ENCODE measurements at places on chromosomes 5 and 9.

GRCh38 chr9:94639061-94639998 lies at the start of gene FBP1:
Gene FBP1, minus strand, starts transcription at chr9:94639518. Its CDS starts 208 bp downstream, at chr9:94639310.
- DNase-seq, result no peak

DNA sequence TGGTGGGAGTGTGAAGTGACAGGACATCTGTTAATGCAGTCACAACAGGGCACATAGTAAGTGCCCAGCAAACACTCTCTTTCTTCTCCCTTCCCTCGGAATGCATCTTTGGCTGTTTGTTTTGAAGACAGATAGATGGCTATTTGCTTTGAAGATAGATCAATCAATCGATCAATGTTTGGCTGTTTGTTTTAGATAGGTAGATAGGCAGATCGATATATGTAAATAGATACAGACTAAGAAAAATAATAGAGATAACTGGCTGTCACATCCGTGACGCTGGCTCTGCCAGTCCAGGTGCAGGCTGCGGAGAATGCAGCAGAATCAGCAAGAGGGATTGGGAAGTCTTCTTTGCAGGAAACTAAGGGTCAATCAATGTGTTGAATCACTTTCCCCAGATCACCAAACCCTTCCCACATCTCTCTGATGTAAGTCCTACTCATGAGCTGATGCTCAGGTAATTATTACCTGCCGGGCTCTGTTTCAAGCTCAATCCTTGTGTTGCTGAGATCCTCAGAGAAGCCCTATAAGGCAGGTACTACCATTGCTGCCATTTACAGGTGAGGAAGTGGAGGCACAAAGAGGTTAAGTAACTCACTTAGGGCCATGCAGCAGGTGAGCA lies 60.8 kb downstream of the ERGIC1 start:
- DNase-seq, result no peak

- DNase-seq, result no peak
Measured at GRCh38 chr5:123868881-123869280, 356.9 kb downstream of the CSNK1G3 start.

- DNase-seq, result no peak
Measured at GRCh38 chr5:42842921-42843641, 31.4 kb upstream of the SELENOP start.

GRCh38 chr5:154862766-154863165 lies 4.3 kb downstream of the CNOT8 start:
- DNase-seq, result no peak

DNA sequence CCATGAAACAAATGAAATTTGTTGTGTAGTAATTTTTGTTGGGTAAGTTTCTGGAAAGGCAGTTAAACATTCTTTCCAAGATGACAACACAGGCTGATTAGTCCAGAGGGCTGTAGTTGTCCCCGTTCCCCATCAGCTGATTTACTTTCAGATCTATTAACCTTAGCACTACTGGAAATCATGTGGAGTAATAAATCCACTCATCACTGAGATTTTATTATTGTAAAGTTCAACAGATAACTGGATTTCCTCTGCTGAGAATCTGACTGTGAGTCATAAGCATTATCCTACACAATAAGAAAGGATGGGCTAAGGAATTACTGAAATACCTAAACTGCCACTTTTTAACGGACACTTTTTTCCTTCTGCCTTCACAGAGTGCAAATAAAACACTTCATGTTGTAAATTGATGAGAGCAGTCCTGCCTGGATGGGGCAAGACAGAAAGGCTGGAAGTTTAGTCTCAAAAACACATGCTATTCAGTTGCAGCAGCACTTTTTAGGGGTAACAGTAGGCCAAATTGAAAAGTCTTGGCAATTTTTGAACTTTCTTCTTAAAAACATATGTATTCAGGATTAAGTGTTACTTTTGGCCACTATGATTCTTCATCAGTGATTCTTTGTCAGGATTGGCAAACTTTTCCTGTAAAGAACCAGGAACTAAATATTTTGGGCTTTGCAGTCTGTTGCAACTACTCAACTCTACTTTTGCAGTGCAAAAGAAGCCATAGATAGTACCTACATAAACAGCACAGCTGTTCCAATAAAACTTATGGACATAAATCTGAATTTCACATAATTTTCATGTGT lies 7.0 kb downstream of the STOM start:
- no peak for DNase-seq

DNA sequence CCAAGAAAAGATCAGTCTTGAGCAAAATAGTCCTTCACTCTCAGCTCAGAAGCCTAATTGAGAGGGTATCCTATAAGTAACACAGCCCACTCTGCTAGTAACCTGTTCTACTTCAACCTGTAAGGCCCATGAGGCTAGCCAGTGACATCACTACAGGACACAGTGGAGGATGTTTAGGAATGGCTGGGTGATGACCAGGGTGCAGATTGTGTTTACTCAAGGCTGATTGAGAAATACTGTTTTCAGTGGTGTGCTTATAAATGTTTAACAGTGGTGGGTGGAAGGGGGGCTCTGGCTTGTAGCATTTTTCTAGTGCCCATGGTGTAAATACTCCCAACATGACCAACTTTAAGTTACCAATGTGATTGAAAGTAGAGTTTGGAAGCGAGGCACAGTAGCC lies 159.8 kb upstream of the CCDC152 start:
- no peak for DNase-seq

DNA sequence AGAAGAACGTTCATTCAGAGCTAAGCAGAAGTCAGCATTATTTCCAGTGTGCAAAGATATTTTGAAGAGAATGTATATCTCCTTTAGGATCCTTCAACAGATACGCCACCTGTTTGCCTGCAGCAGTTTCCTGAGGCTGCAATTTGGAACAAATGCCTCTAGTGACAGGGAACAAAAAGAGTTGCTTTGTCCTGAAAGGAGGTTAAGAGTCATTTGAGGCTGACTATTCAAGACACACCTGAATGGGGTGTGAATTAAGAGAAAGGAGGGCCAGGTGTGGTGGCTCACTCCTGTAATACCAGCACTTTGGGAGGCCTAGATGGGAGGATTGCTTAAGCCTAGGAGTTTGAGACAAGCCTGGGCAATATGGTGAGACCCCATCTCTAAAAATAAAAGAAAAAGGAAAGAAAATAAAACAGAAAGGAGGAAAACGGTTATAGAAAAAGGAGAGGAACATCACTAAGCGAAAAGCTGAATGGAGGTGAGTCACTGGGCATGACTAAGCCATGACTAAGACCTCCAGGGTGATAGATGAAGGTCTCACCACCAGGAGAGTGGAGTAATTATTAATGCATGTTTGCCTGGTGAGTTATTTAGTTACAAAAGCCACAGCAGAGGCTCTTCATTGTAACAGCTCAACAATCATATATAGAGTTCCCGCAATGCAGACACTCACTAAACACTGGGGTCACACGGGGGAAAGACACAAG lies 255.2 kb upstream of the TNC start:
- DNase-seq, result no peak

DNA sequence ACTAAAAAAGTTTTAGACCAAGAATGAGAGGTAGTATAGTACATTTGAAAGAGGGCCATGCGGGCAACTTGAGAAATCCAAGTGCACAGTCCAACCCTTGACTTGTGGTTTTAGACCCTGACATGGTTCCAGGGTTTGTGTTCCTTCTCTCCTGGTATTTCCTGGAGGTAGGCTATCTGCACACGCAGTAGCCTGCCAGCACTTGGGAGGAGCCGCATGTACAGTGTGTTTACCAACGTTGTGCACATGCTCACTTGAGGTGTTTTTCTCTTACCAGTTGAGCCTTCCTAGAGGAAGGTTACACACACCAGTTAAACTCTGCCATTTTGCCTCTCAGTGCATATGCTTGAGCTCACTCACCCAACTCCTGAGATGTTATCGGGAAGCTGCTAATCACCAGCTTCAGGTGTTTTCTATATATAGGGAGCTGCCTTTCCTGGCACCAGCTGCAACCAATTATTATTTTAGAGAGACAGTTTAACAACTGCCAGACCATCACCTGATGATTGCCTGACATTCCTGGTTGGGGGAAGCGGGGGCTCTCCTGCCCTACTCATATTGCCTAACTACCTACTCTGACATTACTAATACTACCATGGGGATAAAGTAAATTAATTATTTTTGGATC lies 593.4 kb upstream of the TUSC1 start:
- no peak for DNase-seq

DNA sequence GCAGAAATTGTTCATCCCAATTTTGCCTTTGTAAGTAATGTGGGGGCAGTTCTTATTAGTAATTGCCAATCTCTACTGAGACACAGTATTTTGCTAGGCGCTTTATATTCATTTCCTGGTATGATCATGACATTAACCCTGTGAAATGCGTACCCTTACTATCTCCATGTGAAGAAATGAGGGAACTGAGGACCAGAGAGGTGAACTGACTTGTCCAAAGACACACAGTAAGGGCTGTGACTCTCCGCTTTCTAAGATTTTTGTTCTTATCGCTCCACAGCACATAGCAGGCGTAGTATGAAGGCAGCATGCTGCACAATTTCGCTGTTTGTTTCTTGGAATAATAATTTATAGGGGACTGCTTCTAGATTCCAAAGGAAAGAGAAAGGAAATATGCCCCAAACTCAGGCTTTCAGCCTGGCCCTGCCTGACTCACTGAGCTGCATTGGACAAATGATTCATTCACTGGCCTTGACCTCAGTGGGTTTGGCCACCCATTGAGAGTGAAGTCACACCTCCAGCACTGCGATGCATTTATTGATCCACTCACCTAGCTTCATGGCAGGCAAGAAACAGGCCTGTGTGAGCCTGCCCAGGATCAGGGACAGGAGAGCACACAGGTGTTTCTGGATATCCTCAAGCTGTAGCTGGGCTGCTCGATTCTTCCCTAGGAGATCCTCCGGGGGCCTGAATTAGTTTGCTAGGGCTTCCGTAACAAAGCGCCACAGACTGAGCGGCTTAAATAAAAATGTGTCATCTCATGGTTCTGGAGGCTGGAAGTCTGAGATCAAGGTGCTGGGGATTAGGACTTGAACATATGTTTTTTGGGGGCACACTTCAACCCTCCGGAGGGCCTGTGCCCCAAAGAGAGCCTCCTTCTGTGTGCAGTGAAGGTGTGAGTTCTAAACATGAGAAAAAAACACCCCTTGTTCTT lies 7.2 kb upstream of the DUSP1 start:
- no peak for DNase-seq

DNA sequence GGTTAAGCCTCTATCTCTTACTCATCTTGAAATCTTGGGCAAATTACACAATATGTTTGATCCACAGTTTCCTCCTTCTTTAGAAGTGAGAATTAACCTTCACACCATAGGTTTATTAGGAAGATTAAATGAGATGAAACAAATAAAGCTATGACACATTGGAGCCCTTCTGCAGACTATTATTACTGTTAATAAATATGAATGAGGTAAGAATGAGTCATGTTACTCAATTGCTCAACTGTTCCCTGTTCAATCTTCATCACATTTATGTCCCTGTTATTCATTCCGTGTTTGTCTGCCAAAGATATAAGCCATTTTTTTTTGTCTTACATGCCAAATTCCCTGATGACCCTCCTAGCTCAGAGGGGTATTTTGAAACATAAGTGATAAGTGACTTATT lies 52.1 kb upstream of the PAPPA start:
- no peak for DNase-seq

DNA sequence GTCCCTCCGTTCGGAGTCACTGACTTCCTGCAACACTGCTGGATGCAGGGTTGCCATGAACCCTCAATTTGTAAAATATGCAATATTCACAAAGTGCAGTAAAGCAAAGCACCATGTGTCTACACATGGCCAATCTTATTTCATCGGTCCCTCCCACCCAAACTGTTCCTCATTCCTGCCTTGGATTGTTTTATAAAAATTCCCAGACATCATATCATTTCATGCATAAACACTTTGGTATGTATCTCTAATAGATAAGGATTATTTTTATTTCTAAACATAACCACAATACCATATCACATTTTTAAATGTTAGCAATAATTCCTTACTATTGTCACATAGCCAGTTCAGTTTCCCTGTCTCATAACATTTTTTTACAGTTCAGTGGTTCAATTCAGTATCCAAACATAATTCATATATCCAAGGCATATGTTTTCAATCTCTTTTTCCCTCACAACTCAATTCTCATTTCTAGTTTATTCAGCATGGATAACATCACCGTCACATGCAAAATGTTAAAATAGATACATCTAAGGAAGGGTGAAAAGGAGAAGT lies 82.0 kb upstream of the PCAT7 start:
- no peak for DNase-seq

GRCh38 chr5:93120051-93120450 lies 461.0 kb downstream of the NR2F1-AS1 start:
- no peak for DNase-seq

- DNase-seq, result no peak
Measured at GRCh38 chr5:67187006-67187715, 9.4 kb downstream of the CD180 start.

- no peak for DNase-seq
Measured at GRCh38 chr5:176359658-176360057, 1.9 kb downstream of the KIAA1191 start.

- DNase-seq, result no peak
Measured at GRCh38 chr5:77851176-77852067, 75.3 kb upstream of the TBCA start.

GRCh38 chr5:159033351-159033657 lies 66.4 kb downstream of the EBF1 start:
- no peak for DNase-seq

- DNase-seq, result no peak
Measured at GRCh38 chr5:43000914-43001313, 39.2 kb downstream of the ANXA2R start.

- no peak for DNase-seq
Measured at GRCh38 chr9:37989701-37990100, 79.3 kb downstream of the SHB start.

DNA sequence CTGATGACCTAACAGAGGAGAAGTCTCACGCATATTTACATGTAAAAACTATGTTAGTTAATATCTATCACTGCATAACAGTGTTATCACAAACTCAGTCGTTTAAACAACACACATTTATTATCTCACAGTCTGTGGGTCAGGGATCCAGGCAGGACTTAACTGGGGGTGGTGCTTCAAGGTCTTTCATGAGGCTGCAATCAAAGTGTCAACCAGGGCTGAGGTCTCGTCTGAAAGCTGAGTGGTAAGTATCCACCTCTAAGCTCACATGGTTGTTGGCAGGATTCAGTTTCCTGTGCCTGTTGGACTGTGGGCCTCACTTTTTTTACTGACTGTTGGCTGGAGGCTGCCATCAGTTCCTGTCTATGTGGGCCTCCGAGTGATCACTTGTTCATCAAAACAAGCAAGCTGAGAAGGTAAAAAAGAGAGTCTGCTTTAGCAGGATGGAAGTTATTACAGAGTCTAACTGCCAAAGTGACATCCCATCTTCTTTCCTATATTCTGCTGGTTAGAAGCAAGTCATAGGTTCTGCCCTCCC lies 188.6 kb downstream of the CARTPT start:
- DNase-seq, result no peak

GRCh38 chr5:174459832-174460448 lies 264.4 kb upstream of the MSX2 start:
- DNase-seq, result no peak

GRCh38 chr5:76715736-76716455 lies at the start of gene F2R:
Gene F2R, plus strand, starts transcription at chr5:76716126. Its CDS starts 182 bp downstream, at chr5:76716308.
- no peak for DNase-seq

DNA sequence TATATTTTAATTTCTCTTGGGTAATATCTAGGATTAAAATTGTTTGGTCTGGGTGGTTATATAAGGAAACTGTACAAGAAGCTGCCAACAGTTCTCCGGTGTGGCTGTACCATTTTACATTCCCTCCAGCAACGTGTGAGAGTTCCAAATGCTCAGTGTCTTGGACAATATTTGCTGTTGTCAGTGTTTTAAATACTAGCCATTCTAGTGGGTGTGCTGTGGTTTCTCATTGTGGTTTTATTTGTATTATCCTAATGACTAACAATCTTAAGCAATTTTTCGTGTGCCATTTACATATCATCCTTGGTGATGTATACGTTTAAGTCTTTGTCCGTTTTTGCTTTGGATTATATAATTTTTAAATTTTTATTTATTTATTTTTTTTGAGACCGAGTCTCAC lies 34.0 kb downstream of the TNFSF15 start:
- no peak for DNase-seq

Data from NCI-H2107 (cell line).